Stimulated activated CD8-positive, alpha-beta memory T cell treated with anti-CD3 and anti-CD28 coated beads, Interleukin-7, amount 100 ng/mL, for 4 hours (primary cell): ENCODE measurements at places on chromosomes 7 and 10.

GRCh38 chr7:100573691-100574361, at the start of gene SAP25:
SAP25 (minus strand) TSS chr7:100573900; CDS start chr7:100573742, 158 bp downstream.
- DNase-seq, result no peak

DNA sequence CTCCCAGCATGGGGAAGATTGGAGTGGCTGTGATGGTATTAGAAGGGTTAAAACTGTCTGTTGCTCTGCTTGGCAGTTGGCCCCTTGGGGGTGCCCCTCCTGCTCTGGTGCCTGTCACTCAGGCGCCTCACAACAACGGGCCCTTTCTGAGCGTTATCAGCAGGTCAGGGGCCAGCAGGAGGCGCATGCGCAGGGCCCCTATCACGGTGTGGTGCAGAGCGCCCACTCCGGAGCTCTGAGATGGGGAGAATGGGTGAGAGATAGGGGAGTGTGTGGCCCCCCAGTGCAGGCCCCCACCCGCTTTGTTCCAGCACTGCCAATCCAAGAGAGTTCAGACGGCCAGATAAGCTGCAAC, 24.8 kb downstream of the GBX1 start:
- DNase-seq, result no peak

DNA sequence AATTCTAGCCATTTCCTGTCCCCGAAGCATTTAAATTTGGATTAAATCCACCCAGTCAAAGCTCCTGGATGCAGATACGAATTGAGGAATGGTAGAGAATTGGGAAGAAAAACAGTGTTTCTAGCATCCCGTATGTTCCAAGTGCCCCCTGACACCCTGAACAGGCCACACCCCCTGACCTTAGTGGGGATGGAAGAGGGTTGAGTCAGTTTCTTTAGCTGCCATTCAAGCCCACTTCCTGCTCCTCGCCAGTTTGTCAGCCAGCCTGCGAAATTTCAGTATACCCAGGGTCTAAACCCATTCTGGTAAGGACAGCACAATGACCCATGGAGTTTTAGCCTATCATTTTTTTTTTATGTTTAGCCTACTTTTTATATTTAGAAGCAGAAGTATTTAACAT, 101.1 kb downstream of the PKD1L1 start:
- DNase-seq, result no peak

- DNase-seq, result no peak
Observed at GRCh38 chr10:5776881-5777197, 36.4 kb downstream of the GDI2 start.

DNA sequence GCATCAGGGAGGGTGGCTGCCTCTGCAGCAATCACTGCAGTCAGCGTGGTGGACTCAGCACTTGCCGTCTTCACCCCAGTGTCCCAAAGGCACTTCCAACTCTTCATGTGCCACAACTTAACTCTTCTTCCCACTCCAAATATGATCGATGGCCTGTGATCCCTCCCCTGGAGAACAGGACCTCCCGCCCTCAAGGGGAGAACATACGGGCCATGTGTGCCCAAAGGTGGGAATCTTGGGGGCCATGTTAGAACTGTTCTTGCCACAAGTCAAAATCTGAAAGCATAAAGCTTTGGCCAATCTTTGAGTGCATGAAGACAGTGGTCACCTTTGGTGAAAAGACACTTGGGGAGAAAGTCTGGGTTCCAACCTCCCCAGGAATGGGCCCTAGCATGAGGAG, 368.5 kb upstream of the MGMT start:
- no peak for DNase-seq

GRCh38 chr7:110568932-110569331, 522.0 kb upstream of the LRRN3 start:
- DNase-seq, result no peak

DNA sequence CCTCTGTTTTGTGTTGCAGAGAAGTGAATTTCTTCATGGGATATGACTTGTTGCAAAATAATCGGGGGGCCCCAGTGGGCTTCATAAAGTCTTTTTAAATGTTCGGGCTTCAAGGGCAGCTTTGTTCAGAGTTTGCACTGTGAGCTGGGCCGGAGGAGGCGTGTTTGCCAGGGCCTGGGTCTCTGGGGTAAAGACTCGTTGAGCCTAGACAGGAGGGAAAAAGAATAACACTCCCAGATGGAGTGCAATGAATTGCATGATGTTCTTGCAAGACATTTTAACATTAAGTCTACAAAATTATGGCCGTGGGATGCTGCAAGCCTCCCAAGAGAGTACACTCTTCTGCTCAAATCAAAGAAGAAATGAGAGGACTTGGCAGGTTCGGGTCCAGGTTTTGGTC, 23.6 kb downstream of the BMPER start:
- no peak for DNase-seq

GRCh38 chr7:14351167-14351566, 361.7 kb upstream of the ETV1 start:
- DNase-seq, result no peak

GRCh38 chr10:50517626-50518025, 106.1 kb downstream of the SGMS1 start:
- DNase-seq, result no peak

GRCh38 chr7:122300211-122300932, 4.2 kb downstream of the FEZF1 start:
- no peak for DNase-seq

DNA sequence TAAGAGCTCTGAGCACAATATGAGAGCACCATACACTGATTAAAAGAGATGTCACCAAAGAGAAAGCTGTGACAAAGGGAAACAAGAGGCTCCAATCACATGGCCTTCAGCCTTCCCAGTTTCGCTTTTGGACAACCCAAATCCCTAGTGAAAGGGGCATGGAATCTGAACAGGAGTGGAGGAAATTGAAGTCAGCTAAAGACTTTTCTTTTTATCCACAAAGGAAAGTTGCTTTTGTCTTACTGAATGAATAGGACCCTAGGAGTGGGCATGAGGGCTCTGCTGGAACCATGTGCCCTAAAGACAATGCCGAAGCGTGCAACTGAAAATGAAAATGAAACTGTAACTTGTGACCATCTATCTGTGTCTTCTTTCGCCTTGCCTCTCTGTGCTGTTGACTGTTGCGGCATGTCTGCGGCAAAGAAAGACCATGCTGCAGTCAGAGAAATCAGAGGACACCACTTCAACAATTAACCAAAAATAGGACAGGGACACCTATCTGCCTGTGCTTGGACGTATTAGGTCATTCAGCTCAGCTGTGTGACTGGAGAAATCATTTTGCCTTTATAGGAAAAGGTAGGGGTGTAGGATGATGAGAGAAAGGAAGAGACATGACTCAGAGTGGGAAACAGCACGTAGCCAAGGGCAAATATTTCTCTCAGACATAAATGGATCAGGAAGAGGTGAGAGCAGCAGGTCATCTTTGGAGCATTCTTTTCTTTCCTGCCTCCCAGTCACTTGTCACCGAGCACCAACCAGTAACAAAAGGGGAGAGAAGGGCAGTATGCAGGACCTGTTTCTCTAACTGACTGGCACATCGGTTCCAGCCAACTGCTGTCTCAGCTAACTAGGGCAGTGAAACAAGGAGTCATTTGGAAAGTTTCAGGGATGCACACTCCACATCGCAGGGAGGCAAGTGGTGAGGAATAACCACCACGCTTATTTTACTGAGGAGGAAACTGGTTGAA, 12.3 kb downstream of the CAV2 start:
- DNase-seq, result no peak

DNA sequence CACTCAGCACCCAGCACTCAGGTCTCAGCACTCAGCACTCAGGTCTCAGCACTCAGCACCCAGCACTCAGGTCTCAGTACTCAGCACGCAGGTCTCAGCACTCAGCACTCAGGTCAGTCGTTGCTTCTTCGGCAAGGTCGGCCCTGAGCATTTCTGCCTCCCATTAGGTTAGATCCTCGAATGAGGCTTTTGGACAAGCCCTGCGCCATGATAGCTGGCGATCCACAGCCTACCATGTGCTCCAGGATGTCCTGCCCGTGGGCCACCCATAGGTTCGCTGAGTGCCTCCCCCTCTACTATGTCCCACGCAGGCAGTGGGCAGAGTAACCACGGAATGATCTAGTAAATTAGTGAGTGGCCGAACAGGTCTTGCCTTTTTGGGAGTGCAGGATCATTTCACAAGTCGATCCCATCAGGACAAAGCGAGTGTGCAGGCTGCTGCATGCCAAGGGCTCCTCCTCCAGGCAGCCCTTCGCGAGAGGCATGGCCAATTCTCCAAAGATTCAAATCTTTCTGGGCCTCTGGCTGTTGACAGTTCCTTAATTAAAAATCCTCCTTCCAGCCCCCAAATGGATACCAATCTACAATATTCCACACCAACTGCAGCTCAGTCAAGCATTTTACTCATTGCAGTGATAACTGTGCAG, 206.3 kb downstream of the ADARB2 start:
- no peak for DNase-seq

GRCh38 chr10:86943316-86944030, 13.9 kb downstream of the MMRN2 start:
- DNase-seq, result no peak

DNA sequence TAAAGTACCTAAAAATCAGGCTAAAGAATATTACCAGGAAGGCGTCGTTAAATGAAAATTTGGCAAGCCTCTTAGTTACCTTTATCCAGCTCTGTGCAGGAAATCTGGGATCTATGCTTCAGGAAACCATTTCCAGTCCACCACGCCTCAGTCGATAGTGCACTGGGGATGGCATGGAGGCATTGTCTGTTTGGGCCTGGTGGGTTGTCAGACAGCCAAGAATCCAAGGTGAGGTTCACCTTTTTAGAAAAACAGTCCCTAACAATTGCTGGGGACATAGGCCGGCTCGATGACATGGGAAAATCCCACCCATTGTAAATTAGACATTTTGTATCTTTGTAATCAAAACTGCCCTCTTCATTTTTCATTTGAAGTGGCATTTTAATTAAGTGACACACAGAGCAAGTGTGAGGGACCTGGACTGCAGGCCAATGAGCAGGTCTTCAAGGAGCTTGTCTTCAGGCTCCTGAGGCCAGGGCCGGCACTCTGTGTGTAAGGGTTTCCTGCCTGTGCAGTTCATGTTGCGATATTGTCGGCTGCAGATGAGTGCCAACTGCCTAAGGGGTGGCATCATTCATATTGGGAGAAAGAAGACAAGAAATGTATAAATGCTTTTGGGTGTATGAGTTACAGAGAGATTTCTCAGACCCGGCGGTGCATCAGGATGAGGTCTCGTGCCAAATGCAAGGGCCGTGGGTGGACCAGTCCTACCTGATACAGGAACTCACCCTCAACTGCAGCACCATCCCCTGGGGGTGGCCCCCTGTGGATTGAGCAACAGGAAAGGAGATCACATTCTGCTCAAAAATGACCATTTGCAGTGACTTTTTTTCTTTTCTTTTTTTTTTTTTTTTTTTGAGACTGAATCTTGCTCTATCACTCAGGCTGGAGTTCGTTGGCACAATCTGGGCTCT, 80.8 kb downstream of the PTPRE start:
- no peak for DNase-seq

- DNase-seq, result no peak
Observed at GRCh38 chr7:81370822-81371221, 399.0 kb downstream of the HGF start.

GRCh38 chr7:127177156-127177555, 75.6 kb downstream of the GRM8 start:
- no peak for DNase-seq

GRCh38 chr7:37289781-37290180, 158.9 kb downstream of the ELMO1 start:
- DNase-seq, result no peak

DNA sequence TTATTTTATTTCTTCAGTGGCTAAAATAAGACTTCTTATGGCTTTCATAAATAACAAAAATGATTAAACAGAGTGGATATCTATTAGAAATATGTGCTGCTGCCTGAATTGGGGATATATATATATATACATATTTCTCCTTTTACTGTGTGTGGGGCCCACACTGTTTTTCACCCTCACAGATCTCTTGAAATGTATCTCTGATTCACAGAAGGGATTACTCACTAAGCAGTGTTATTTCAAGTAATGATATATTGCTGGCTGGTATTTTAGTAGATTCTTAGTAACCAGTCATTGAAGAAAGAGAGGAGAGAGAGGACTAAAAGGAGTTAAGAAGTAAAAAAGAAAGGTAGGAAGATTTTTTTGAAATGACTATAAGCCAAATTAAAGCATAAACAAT, 308.6 kb upstream of the NRP1 start:
- DNase-seq, result no peak

DNA sequence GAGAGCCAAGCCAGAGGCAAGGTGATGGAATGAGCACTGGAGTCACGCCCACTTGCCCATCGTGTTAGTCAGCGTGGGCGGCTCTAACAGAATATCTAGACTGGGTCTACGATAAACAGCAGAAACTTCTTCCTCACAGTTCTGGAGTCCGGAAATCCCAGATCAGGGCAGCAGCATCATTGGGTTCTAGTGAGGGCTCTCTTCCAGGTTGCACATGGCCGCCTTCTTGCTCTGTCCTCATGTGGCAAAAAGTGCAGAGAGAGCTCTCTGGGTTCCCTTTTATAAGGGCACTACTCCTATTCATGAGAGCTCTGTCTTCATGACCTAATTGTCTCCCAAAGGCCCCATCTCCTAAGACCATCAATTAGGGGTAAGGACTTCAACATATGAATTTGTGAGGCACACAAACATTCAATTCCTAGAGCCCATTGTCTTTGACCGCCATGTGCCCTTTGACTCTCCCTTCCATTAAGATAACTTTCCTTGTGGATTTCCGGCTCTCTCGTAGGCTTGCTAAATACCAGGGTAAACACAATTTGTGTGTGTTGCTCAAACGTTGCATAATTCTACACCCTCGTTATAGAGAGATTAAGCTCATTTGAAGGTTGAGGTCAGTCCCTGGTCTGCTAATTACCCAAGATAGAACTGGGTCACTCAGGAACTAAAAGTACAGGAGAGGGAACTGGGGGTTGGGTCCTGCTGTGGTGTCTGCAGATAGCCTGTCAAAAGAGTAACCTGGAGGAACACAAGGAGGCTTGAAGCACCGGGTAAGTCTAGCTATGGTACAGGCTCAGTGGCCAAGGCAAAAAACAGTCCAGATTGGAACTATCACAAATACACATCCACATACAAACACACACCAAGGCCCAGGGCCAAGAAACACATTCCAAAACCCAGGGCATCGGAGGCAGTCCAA, 28.7 kb upstream of the USP6NL start:
- no peak for DNase-seq

DNA sequence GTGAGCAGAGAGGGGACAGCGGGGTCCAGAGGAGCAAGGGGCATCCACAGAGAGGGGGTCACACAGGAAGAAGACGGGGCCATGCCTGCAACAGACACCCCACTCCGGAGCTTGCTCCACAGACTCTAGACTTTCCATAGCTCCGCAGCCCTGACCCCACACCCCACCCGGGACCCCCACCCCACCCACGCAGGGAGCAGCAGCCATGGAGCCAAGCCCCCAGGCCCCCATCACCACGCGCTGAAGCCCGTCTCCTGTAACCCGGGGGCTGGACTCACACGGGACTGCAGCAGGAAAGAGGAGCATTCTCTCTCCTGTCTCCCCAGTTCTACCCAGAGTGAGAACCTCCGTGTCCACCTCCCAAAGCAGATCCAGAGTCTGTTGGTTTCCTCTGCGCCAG, 38.8 kb upstream of the ADGRA1 start:
- no peak for DNase-seq

DNA sequence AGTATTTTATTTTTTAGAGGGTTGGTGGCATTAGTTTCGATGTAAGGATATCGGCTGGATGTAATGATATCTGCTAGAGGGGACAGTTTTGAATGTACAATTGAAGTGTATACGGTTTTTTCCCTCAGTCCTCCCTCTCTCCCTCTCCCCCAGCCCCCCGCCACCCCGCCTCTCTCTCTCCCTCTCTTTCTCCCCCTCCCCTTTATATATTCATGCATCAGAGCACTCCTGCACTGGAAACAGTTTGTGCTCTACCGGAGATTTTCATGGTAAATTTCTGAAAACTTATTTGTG, 1.6 kb downstream of the GLCCI1 start:
- no peak for DNase-seq

GRCh38 chr7:50307368-50308032, 3.0 kb downstream of the IKZF1 start:
- peak; percentile 56 for DNase-seq

GRCh38 chr10:125442856-125443540, 240.0 kb downstream of the TEX36 start:
- DNase-seq, result no peak
